Endothelial cell (in vitro differentiated cells): ENCODE measurements at places on chromosomes 3 and 15.

DNA sequence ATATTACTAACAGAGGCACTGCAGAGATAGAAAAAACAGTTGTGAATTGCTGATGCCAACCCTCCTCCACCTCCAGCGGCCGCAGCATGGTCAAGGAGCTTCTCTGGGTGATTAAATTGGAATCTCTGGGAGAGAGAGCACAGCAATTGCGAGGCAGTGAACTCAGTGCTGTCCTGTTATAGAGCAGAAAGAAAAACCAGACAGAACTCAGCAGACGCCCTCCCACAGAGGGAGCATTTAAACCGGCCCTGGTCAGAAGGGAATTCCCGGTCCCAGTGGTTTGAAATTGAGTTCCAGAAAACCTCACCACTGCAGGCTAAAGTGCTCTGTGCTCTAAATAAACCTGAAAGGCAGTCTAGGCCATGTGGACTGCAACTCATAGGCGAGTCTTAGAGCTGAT lies 175.4 kb downstream of the SQOR start:
- DNase-seq = no peak

DNA sequence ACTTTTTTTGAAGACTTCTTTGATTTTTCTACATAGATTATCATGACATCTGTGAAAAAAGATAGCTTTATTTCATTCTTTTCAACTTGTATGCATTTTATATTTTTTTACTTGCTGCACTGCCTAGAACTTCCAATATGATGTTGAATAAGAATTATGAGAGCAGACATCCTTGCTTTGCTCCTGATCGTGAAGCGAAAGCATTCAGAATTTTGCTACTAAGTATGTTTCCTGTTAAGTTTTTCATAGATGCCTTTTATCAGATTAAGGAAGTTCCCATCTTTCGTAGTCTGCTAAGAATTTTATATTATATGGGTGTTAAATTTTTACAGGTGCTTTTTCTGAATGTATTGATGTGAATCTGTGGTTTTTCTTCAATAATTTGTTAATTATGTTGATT lies 163.4 kb upstream of the GADL1 start:
- no peak for DNase-seq

DNA sequence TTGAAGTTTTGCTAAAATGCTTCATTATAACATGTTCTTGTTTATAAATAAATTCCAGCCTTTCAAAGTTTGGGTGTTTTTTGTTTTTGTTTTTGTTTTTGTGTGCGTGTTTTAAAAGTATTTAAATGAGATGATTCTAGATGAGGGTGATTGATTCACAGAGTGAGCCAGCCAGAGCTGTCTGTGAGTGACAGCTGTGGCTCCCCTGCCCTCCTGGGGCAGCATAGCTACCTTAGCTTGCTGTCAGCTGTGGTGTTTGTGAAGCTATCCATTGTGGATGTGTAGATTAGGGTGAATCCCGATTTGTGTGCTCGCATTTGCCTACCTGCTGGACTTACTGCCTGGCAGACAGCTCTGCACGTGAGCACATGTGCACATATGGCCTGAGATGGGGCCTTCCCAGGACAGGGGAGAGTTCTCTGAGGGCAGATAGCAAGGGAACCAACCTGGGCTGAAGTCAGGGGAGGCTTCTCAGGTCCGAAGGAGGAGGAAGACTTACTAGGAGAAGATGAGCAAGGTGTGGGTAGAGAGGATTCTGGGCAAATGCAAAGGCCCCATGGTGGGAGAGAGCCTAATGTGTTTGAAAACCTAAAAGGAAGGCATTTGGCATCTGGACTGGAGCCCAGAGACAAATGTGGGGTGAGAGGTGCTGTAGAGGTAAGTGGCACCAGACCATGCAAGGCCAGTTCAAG lies 124.2 kb downstream of the EEFSEC start:
- no peak for DNase-seq

GRCh38 chr3:52311576-52312119 lies 4.5 kb upstream of the DNAH1 start:
- DNase-seq = no peak

DNA sequence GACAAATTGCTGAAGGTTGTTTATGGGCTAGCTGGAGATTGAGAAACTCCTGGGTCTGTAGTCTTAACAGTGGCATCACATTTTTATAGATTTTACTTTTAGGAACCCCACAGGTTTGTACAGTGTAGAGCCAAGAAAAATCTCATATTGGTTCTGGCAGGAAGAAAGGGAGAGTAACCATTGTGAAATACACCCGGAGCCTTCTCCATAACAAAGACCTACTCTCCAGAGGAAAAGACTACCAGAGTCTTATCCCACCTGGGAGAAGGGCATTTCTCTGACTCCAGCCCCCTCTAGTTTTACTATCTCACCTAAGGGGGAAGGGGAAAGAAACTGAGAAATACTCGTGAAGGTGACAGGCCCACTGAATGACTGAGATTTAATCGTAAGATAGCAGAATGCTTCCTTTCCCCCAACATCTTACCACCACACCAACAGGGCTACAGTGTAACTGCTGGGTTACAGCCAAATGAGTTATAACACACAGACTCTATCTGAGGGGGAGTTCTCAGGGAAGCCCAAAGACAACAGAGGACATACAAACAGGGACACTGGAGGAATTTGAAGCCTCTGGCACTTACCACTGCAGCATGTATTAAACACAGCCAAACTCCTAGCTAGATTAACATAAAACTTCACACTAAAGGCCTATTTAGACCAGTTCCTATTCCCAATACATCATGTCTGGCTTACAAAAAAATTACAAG lies 56.1 kb downstream of the SYN2 start:
- no peak for DNase-seq

GRCh38 chr15:63023351-63023945 lies 19.1 kb upstream of the TPM1 start:
- no peak for DNase-seq

GRCh38 chr15:71424765-71425164 lies 309.5 kb downstream of the THSD4 start:
- no peak for DNase-seq

GRCh38 chr3:69182588-69183316 lies 60.4 kb upstream of the LMOD3 start:
- no peak for DNase-seq

- DNase-seq = no peak
Measured at GRCh38 chr15:96336108-96336595, 5.7 kb downstream of the NR2F2 start.

- DNase-seq = no peak
Measured at GRCh38 chr3:188294113-188294512, 140.2 kb downstream of the LPP start.

DNA sequence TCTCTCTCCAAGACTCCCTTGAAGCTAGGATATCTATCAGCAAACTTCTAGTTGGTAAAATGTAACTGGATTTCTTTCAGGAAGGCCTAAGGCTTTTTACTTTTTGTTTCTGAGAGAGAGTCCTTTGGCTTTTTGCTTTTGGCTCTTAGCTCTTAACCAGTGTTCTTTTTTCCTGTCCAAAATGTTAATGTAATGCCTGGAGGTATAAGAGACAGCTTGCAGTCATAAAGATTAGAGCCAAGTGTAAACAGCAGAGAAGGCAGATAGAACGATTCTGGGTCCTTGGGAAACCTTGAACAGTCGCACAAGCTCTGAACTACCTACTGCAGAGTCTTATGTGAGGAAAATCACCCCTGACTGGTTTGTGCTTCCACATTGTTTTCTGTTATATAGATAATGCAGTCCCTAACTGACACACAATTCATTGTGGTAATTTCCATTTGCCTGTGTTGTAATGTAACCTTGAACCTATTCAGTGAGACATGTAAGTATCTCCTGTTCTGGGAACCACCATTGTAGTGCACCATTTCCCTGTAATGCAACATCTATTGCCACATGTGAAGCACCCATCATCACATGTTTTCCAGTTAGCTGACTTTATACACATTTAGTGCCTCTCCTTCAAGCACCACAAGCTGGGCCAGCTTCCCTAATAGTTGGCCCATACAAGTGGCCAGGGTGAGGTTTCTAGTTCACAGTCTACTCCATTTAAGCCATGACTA lies 1311.9 kb downstream of the ROBO1 start:
- no peak for DNase-seq

- no peak for DNase-seq
Measured at GRCh38 chr3:138467931-138468330, 33.5 kb downstream of the ESYT3 start.

DNA sequence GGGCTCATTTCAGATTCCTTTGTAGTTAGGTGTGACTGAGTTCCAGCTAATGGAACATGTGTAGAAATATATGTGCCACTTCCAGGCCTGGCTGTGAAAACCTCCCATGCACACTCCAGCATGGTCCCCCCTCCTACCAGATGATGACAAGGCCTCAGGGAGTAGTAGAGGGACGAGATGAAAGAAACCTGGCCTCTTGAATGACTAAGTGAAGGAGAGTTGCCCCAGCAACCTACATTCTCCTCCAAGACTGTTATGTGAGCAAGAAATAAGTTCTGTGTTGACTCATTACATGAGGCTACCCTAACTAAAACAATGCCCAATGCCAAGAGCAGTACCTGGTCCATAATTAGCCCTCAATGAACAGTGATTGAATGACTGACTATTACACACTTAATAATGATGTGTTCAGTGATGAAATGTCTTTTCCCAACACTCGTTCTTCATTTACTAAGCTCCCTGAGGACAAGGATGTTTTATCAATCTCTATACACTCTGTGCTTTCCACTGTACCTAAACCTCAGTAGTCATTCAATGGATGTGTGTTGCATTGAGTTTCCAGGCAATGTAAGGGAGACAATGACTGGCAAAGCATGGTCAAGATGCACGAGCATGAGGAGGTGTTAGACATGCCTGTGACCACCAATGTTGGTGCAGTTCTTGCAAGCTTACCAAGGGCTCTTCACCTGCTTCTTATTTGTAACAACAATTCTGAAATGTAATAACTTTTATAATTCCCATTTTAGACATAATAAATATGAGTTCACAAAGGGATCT lies 62.0 kb upstream of the BCL6 start:
- DNase-seq = no peak

DNA sequence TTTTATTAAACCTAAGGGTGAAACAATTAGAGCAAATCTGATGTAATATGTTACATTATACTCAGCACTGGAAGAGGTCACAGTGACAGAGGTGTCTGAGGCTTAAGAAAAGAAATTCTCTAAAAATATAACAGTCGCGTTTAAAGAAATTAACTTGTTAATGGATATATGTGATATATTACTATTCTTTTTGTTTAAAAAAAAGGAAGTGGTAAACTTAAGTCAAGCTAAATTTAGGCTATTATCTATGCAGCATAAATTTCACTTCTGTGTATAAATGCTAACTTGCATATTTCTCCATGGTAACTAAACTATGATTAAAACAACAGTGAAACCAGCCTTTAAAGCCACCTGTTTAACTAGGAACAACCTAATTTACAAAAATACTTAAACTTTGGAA lies 191.3 kb downstream of the FOXP1 start:
- no peak for DNase-seq

- no peak for DNase-seq
Measured at GRCh38 chr15:93987068-93987467, 244.3 kb upstream of the MCTP2 start.

DNA sequence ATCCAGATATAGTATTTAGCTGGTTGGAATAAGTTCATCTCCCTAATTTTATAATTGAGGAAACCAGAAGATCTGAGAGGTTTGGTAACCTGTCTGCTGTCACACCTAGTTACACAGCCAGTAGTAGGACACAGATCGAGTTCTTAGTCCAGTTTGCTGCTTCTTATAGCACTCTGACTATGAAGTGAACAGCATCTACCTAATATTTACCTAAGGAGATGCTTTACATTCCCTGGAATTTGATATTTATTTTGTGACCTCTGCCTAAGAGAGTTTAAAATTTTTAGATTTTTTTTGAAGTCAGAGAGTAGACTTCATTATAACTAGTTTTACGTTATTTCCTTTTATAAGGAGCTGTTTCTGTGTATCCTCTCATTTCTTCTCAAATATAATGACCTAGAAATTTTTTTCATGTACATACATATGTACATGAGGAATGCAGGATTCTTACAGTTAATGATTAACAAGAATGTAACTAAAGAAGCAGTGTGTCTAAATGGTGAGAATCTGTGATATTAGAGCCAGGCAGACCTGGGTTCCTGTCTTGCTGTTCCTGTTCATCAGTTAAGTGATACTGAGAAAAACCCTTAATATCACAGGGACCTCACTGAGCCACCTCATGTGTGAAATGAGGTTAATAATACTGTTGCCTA lies 4.3 kb downstream of the ARHGEF26 start:
- DNase-seq = no peak

GRCh38 chr3:44530911-44531310 lies 24.1 kb upstream of the ZKSCAN7 start:
- DNase-seq = no peak
